ENCODE measurements at places on chromosomes 3 and 15.

DNA sequence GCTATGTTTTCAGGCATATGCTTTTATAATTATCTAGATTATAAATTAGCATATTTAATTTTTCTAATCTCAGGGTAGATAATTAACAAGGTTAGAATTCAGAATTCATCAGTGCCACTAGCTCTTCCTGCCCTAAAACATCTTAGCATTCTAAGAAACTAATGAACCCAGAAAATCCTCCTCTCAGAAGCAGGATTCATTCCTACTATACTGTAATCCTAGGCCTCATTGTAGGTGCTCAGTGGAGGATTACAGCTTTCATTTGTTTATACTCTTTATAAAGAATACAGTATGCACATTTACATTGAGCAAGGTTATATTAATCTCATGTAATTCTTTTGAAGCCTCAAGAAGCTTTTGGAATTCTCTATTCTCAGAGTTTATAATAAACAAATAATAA is 20.9 kb downstream of the ACAD11 start:
- DNase-seq: no peak

DNA sequence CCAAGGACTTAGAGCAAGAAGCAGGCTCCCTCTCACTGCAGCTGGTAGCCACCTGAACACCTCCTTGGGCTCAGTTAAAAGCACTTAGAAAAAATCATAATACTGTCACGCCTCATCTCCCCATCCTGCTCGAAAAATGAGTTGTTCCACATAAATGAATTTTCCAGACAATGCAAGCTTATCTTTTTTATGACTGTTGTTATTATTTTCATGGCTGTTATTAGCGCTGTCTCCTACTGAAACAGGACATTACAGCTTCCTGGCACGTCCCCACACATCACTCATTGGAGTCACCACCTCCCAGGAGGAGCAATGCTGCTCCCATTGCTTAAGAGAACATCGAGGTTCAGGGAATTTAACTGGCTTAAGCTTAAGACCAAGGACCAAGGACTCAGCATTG is 26.5 kb downstream of the CCDC33 start:
- DNase-seq: no peak

- no peak for DNase-seq
These were observed 58.1 kb downstream of the XXYLT1 start for GRCh38 chr3:195212749-195213375.

- DNase-seq: no peak
These were observed 102.0 kb downstream of the TPRG1 start for GRCh38 chr3:189273736-189274135.

- DNase-seq: no peak
These were observed 28.9 kb upstream of the ACAD9 start for GRCh38 chr3:128850544-128850943.

DNA sequence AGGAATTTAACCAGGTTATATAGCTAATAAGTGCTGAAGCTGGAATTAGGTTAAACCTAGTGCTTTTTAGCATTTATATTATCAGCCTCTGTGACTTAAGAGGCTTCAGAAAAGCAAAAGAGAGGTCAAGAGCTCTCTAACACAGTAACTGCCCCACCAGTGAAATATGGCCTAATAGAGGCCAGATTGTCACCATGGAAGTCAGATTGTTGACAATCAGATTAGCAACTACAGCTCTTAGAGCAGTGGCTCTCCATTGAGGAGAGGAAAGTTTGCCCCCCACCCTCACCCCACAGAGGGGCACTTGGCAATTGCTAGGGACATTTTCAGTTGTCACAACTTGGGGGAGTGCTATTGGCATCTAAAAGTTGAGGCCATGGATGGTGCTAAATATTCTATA is 23.3 kb upstream of the LMOD3 start:
- no peak for DNase-seq

DNA sequence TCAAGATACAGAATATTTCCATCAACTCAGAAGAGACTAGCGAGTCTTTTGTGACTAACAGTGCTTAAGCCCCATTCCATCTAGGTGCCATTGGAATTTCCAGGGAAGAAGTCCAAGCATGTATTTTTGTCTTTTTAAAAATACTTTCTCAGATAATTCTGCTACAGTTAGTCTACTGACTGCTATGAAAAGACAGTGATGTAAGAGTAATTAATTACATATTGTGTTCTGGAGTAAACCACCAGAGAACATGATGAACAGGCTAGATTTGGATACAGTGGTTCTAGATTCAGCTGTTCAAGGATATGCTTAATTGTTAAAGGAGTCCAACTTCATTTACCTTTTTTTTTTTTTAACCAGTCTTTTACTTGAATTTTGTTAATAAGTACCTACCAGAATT is 34.8 kb upstream of the PAK6 start:
- no peak for DNase-seq

- no peak for DNase-seq
These were observed 40.5 kb downstream of the ANO10 start for GRCh38 chr3:43581343-43581742.

DNA sequence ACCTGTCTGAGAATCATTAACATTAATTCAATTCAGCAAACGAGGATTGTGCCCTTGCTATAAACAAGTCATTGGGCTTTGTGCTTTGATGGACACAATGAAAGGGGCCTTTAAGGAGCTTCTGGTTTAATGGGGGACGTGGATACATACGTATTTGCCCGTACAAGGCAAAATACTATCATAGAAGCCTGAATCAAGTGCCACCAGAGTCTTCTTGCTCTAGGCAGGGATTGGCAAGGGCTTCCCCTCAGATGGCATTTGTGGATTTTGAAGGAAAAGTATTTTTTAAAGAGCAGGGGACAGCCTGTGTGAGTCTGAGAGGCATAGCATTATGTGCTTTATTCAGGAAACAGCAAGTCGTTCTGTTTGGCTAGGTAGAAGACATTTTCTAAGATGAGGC is 83.7 kb upstream of the NEDD4 start:
- no peak for DNase-seq

GRCh38 chr3:27545061-27545460 is 60.9 kb upstream of the SLC4A7 start:
- no peak for DNase-seq

DNA sequence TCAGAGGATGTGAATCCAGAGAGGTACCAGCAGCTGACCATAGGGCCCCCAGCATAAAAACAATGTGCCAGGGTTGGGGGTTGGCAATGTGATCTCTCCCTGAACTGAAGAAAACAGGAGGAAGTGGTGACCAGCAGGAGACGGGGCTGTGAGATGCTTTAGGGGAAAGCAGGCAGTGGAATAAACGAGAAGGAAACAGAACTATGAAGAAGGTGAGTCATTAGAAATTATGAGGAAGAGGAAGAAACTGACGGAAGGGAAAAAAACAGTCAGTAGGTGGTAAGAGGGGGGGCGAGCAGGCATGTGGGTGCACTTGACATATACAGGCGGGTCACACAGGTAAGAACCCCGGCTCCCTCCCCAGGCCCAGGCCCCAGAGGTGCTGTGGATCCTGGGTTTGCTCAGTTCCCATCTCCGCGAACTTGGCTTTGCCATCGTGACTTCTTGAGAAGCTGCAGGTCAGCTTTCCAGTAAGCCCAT is 42.2 kb upstream of the B3GNT5 start:
- DNase-seq: no peak

GRCh38 chr15:44705986-44706385 is 5.1 kb downstream of the PATL2 start:
- no peak for DNase-seq

- no peak for DNase-seq
These were observed 289.6 kb upstream of the LYSMD4 start for GRCh38 chr15:100022806-100023205.

DNA sequence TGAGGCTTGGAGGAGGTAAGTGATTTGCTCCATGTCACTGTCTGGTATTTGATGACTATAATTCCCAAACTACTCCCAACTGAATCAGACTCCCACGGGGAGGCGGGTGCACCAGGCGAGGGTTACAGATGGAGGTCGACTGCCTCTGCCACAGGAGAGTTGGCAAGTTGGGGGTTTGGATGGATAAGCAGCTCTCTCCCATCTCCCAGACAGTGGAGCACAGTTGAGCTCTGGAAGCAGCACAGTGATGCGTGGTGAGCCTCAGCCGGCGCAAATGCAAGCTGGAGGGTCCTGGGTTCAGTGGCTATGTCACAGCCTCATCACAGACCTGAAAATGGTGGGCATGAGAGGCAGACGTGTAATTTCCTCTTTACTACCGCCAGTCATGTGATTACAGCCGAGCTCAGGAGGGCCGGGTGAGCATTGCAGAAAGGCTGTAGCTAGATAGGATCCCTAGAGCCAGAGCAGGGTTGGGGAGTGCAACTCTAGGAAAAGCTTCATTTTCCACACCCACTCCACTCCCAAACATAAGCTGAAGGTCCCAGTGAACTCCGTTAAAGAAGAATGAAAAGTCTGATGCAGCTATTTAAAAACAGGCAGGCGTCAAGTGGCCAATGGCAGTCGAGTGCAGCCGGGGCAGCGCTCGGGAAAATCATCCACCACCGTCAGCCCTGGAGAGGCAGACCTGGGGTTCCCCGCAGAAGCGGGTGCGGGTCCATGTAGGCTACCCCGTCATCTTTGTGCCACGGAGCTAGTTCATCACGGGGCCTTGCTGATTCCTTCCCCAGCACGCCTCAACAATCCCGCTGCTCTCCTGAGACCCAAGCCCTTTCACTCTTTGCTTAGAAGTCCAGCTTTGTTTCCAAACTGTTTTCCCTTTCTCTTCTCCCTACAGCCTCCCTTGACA is 33.3 kb upstream of the VPS8 start:
- no peak for DNase-seq

- no peak for DNase-seq
These were observed 92.1 kb upstream of the ICE2 start for GRCh38 chr15:60571008-60571420.

GRCh38 chr3:31132132-31132769 is 237.8 kb upstream of the GADL1 start:
- no peak for DNase-seq

DNA sequence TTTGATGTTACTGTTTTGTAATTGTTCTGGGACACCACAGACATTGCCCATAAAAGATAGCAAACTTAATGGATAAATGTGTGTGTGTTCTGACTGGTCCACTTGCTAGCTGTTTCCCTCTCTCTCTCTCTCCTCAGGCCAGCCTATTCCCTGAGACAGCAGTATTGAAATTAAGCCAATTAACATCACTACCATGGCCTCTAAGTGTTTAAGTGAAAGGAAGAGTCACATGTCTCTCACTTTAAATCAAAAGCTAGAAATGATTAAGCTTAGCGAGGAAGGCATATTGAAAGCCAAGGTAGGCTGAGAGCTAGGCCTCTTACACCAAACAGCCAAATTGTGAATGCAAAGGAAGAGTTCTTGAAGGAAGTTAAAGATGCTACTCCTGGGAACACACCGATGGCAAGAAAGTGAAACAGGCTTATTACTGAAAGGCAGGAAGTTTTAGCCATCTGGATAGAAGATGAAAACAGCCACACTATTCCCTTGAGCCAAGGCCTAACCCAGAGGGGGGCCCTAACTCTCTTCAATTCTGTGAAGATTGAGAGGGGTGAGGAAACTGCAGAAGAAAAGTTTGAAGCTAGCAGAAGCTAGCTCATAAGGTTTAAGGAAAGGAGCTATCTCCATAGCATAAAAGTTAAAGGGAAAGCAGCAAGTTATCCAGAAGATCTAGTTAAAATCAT is 295.1 kb downstream of the CHST2 start:
- no peak for DNase-seq

GRCh38 chr3:16658004-16658924 is 53.0 kb upstream of the DAZL start:
- DNase-seq: no peak

GRCh38 chr3:174035328-174035886 is 637.9 kb downstream of the NLGN1 start:
- no peak for DNase-seq

DNA sequence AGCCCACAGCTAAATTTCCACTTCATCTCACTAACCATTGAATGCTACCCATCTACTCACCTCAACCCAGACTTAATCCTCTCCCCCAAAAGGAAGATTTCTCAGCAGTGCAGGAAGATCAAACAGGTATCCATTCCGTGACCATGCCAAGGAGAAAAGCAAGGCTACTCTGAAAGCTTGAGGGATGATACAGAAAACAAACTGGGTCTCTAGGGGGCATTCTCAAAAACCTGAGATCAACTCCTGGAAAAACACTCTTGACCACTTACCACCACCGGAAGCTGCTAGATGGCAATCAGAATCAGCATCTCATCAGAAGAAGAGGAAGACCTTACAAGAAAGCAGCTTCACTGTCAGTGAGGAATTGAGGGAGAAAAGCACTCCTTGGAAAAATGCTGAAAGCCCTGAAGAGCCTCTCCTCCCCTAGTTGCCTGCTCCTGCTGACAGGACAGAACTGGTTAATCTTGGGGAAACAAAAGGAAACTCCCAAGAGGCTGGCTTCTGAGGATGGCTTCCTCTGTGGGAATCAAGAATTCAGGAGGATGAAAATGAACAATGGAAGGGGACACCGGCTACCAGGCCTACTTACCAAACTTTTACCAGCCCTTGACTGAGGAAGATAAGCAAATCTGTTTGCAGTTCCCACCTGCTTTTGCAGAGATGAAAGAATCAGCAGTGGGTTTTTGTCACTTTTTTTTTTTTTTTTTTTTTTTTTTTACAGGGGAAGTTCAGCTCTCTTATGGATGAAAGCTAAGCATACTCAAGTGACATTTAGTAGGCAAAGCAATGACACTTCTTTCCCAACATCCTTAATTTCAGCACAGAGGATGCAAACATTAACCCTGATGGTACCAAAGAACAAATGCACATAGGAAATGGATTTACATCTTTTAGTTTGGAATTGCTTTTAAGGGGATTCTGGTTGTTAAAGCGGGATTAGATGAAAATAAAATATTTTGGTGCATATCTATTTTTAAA is at the start of gene ATP8B4:
TSS of gene ATP8B4 (minus strand) at position 171 of the 978 bp plus-strand sequence. CDS start 12,267 bp downstream, outside the sequence.
- DNase-seq: no peak

DNA sequence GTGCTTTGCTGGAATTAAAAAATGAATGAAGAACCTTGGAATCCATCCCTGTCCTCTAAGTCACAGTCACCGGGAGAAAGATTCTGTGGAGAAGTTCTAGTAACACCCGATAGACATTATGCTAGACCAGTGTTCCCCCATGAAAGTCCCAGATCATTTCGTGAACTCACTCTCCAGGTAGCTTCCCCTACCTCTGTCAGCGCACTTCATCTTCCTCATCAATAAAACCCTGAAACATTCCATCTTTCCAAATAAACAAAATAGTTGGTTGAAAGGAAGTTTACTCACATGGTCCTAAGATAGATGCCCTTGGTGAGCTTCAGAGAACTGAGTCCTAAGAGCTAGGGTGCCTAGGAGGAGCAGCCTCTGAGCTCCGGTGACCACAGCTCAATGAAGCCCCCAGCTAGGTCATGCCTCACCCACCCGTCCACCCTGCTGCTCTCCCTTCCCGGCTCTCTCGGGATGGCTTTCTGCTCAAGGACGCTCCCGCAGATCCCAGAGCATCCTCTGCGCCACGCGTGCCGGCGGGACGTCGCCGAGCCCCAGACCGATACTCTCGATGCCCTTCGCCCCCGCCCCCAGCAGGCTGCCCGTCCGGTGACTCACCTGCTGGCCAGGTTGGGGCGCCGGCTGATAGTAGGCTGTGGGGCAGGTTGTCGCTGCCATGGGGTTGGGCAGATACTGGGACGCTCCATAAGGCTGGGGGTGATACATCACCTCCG is 776 bp downstream of the VGLL3 start:
- DNase-seq: peak; percentile 19
